Left hindlimb (tissue), 1 donor: ENCODE measurements at places on chromosomes 7 and 10.
A peak's percentile ranks its signal among the peaks of the same experiment; 100 is the strongest.

DNA sequence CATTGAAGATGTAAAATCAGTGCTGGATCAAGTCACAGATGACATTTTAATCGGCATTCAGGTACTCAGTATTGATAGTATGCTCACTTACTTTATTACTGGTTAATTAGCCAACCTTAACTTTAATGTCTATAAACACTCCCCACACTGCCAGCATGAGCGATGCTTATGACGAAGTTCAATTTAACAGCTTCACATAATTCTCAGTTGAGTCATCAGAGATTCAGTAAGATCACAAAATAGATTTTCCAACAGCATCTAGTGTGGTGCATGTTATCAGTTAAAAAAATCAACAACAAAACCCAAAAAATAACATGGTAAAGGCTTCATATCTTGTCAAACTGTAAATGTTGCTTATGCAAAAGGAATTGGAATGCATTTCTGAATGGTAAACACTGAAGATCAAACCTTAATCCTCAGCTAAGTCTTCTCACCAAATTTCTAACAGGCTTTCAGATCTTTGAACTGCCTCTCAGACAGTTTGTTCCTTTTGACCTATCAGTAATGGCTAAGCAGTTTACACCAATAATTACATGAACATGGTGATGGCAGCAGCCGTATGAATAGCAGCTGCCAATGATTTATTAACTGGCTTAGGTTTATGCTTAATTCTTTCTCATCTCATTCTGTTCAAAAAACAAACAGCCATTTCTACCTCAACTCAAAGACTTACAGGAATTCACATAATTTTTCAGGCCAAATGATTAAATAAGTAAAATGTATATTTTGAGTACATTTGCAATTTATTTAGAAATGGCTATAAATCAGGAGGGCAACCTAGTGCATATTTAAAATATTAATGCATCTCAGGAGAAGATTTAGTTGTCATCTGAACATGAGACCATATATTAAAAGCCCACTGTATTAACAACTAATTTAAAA, 98.5 kb downstream of the CABCOCO1 start:
- DNase-seq: no peak

- DNase-seq: no peak
Measured at GRCh38 chr7:151053096-151053495, 4.6 kb downstream of the CDK5 start.

DNA sequence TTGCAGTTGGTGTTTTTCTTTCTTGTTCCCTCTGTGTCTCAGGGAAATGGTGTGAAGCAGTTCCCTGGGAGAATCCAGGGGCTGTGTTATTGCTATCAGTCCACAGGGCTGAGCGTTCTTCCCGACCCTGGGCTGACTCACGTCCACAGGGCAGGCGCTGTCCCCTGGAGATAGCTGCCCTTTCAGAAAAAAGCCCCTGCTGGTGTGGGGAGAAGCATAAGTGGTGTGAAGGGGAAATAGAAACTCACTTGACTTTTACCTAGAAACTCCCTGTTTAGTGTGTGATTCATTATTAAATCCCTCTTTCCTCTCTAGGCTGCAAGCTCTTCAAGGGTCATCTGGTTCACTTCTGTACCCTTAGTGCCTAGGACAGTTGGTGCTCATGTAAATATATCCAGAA, 63.3 kb upstream of the SMNDC1 start:
- DNase-seq: no peak

- no peak for DNase-seq
Measured at GRCh38 chr7:100044718-100045117, 4.9 kb upstream of the ZSCAN21 start.

- no peak for DNase-seq
Measured at GRCh38 chr7:41910940-41911600, 208.2 kb upstream of the INHBA start.

DNA sequence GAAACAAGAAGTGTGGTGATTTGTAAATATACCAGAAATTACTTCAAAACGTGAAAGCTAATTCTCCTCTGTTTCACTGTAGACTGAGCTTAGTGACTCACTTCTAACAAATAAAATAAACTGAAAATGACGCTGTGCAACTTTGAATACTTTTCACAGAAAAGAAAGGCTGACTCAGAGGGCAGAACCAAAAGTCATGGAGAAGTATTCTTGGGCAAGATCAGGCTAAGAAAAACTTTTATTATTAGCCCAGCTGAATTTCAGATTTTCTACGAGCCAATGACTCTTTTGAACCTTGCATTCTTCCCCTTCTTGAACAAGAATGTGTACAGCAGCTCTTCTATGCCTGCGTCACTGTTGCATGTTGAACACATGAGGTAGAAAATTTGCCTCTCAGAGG, 527.3 kb upstream of the GHITM start:
- no peak for DNase-seq

DNA sequence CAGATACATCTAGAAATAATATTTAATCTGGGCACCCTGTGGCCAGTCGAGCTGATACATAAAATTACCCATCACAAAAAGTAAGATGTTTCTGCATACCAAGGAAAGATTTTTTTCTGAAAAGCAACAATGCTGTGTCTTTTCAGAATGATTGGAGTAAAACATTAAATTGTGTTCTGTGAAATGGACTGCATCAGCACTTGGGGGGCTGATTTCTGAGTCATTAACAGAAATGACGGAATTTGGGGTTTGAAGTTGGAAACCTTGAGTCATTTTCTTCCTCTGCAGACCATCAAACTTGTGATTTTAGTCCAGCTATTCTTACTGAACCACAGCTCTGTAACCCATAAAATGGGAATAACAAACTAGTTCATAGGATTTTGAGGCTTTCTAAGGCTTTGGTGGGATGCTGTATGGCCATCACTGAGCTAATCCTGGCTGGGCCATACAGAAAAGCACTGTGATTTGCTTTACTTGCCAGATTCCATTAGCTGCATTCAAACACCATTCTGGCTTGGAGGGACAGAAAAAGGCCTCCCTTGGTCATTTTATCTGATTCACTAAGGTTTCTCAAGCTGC, 739.4 kb upstream of the IGFBP3 start:
- no peak for DNase-seq

DNA sequence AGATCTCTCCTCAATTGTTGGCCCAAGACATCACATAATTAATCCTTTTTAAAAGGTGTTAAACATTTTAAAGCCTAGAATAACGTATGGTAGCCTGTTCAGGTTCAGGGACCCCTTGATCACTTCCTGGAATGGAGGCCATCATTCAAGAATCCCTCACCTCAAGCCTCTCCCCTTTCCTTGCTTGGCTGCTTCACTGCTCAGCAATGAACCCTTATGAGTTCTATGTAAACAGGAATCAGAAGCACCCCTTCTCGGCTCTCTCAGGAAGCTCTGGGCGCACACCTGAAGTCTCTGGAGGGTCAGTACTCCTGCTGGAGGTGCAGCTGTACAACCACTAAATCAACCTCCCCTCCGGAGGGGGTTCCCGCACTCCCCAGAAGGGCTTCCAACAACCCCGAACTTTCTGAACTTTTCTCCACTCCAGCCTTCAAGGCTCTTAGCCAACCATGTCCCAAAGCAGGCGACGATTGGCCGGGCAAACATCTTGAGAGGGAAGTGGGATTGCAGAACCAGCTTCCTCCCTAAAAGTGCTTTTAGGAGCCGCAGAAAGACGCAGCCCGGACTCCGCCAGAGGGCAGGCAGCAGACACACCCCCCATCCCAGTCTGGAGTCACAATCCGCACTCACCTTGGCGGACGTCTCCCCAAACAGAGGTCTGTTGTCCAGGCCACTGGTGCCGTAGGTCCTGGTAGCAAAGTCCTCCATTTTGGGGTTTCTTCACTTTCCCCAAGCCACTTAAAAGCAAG, 562 bp downstream of the TMEM243 start:
- DNase-seq: peak; percentile 63

- DNase-seq: no peak
Measured at GRCh38 chr7:18076461-18076860, 48.8 kb upstream of the PRPS1L1 start.

DNA sequence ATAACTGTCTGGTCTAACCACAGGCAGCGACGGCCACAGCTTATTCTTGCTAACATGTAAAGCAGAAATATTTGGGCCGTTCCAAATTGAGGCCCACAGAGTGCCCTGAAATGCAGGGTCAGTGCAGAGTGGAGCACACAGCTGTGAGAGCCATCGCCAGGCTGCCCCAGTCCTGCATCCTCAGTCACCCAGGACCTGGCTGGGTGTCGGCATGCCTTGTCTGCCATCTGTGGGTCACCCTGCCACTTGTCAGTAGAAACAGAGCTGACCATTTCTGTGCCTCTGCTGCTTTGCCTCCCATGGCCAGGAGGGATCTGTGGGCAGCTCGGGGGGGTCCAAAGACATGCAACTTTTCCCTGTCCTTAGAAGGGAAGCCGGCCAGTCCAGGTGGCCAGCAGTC, 57.3 kb upstream of the BTBD16 start:
- no peak for DNase-seq

DNA sequence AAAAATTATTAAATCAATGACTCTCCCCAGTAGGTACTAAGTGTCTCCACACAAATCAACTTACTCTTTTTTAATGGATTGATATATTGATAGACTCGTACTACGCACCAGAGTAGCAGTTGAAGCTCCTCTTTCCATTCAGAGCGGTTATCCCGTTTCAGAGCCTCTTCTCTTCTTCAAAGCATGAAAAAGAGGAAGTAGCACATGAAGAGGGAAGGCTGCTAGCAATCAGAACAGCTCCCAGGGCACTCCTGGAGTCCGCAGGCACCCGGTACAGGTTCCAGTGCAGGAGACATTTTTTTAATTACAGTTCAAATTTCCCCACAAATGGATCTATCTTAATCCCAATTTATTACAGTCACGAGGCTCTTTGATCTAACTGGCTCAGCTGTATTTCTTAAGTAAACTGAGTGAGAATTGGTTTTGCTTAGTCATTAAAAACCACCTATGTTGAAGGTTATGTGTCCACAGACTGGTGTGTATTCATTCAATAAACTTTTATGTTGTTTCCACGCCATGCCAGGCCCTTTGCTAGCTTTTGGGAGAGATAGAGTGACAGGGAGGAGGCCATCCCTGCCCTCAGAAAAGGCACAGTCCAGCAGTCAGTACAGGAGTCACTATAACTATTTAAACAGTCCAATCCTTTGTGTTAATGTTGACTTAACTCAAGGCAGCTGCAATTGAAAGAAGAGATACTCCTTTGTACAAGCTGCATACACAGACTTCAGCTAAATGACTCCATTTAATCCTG, 32.1 kb upstream of the CALN1 start:
- DNase-seq: no peak

DNA sequence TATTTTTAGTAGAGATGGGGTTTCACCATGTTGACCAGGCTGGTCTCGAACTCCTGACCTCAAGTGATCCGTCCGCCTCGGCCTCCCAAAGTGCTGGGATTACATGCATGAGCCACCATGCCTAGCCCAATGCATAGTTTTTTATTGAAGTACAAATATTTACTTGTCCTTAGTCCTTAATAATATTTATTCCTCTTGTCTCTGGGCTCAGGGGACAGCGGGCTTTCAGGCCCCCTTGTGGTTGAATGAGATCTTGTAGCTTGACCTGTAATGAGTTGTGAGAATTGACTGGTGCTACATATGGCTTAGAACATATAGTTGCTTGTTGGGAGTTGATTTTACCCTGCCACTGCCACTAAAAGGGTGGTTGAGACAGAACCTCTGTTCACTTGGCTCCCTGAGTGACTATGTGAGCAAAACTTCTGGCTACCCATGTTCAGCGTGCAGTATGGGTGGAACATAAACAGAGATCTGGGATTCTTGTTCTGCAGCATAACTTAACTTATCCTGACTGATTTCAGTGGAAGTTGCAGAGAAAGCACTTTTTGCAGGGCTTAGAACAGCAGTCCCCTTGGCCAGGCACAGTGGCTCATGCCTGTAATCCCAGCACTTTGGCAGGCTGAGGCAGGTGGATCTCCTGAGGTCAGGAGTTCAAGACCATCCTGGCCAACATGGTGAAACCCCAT, 14.9 kb downstream of the CCL26 start:
- no peak for DNase-seq

DNA sequence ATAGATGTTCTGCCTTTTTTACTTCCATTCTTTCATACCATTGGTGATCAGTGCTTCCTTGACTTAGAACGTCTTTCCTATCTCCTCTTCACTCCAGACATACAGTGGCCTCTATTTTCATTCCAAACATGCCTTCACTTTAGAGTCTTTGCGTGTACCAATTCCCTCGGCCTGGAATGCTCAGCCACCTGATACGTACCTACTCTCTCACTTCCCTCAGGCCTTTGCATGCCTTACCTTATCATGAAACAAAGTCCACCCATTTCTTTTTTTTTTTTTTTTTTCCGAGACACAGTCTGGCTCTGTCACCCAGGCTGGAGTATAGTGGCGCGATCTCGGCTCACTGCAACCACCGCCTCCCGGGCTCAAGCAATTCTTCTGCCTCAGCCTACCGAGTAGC, 2.2 kb upstream of the CCNJ start:
- DNase-seq: no peak

GRCh38 chr10:70441895-70442309, 421 bp upstream of the NODAL start:
- DNase-seq: no peak

DNA sequence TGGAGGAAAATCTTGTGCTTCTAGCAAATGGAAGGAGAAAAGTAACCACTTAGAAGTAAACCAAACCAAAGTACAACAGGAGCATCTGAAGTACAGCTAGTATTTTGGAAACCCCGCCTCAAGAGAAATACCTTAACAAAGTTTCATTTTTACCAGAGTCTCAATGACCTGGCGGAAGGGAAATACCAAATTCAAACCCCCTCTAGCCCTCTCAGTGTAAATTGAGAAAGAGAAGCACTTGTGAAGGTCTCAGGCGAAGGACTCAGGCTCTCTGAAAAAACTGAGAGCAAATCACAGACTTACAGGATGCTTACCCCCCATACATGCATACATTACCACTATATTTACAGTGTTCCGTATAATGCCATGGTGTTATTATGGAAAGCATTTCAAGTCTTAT, 70.1 kb downstream of the ZPBP start:
- DNase-seq: no peak

DNA sequence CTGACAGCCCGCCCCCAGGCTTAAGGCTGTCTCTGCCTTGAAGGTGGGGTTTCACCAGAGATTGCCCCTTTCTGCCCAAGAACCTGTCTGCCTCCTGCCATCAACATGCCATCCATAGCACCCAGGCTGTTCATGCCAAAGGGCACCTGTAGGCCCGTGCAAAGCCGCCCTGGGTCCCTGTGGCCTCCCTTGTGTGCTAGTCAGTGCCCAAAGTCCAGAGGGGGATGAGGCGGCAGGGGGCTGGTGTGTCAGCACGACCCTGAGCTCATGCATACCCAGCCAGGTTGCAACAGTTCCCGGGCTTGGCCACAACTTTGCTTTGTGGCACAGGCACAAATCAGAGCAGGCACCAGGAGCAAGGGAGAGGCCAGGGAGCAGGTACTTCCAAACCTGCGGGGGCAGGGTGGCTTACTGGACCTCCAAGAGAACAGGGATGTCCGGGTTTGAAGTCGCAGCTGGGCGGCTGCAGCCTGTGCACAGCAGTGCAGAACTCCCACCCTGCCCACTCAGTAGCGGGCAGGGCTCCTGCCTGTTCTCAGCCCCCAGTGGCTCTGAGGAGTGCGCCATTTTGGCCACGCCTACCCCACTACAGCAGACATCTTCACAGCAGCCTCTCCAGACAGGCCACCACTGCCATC, 671.1 kb upstream of the GRM3 start:
- peak; percentile 33 for DNase-seq
